ENCODE measurements at places on chromosomes 1 and 21.
A peak's percentile ranks its signal among the peaks of the same experiment; 100 is the strongest.

DNA sequence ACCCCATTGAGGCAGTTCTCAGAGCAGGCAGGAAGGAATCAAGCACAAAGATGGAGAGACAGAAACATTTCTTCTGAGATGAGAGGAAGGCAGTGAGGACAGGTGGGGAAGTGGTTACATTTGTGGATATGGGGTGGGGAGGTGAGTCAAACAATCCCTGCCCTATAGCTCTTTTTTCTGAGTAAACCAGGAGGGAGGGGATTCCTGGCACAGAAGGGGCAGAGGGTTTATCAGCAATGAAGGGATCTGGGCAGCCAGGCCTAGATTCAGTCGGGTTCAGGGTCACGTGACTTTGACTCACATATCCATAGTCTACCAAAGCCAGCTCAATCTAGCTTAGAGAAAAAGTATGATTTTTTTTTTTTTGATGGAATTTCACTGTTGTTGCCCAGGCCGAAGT is 15.7 kb upstream of the PHC2 start:
- no peak for DNase-seq

- no peak for DNase-seq
These were observed 80.9 kb upstream of the BACH1 start for GRCh38 chr21:29217818-29218291.

- DNase-seq = no peak
These were observed 22.0 kb downstream of the SELL start for GRCh38 chr1:169689395-169689794.

DNA sequence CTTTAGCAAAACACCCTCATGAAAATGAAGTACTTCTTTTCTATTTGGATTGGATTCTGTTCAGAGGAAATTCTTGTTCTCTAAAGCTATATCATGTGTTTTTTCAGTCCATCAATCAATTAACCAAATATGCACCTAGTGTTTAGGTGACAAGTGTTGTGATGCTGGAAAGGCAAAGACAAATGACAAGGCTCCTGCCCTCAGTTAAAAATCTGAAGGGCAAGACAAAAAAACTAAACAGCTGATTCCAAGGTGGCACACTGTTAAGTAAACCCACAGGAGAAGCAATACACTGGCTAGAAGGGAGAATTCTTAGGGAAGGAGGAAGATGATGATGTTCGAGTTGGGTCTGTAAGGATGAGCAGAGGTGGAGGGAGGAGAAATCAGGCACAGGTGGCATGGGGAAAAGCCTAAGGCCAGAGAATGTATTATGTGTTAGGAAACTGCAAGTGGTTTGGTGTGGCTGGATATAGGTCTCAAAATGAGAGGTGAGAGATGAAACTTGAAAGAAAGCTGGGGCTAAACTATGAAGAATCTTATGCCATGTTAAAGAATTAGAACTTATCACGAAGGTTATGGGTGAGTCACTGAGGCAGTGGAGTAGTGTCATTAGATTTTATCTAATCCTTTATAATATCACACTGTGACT is 51.8 kb upstream of the GFI1 start:
- peak; percentile 43 for DNase-seq

GRCh38 chr1:85628791-85629531 is 48.4 kb downstream of the CCN1 start:
- DNase-seq = no peak

GRCh38 chr1:202562444-202563060 is 147.7 kb downstream of the SYT2 start:
- no peak for DNase-seq

GRCh38 chr1:228861832-228862180 is 126.5 kb downstream of the RHOU start:
- no peak for DNase-seq

- DNase-seq = no peak
These were observed 556.4 kb downstream of the KIF26B start for GRCh38 chr1:245710961-245711903.

GRCh38 chr1:12059722-12060464 is 3.2 kb upstream of the TNFRSF8 start:
- peak; percentile 52 for DNase-seq

DNA sequence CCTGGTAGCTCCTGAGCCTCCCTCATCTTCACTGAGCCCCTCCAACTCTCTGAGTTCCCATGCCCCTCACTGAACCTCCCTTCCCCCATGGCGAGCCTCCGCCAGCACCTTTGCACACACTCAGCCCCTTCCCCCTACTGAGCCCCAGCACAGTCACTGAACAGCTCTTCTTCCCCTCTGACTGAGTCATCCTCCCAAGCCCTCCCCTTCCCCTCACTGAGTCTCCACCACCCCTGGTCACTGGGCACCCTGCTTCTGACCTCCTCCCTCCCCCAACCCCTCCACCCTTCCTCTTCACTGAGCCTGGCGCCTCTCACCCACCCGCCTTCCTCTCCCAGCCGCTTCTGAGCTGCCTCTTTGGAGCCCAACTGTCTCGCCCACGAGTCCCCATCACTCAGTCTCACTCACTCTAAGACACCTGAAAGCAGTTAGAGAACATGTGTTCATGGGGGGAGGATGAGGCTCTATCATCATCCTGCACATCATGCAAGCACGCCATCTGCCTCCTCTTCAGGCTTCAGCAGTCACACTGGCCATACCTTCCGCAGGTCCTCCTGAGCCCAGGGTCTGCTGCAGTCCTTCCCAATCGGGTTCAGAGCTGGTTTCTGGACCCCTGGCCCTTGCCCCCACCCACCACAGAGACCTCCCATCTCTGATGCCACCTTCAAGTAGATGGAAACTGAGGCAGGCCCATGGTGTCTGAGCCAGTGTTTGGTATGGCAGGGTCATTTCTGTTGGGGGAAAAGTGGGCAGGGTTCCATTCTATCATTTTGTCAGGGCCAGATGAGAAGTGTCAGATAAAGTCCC is 2.0 kb upstream of the TRNP1 start:
- no peak for DNase-seq

DNA sequence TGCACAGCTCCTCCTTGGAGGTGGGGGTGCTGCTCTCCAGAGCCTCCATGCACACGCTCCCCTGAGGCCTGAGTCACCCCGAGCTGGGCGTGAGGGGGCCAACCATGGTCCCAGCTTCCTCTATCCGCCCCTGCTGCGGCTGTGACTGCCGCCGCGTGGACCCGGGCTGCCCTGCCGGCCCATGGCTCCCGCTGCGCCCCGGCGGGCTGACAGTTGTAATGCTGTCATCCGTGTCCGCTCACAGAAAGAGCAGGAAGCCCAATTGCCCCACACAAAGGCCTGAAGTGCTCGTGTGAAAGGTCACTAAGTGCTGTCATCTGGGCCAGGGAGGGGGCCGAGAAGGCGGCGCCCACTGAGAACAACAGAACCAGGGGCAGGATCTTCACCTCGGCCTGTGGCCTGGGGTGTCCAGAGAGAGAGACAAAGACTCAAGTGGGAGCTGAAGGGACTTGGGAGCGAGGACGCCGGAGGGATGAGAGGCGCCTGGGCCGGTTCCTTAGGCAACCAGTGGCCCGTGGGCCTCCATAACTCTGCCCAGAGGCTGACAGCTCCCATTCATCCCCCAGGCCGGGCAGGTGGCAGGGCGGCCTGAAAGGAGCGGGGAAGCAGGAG is 31.5 kb downstream of the OLIG1 start:
- no peak for DNase-seq

- no peak for DNase-seq
These were observed 27.8 kb downstream of the HSPG2 start for GRCh38 chr1:21909286-21909759.

DNA sequence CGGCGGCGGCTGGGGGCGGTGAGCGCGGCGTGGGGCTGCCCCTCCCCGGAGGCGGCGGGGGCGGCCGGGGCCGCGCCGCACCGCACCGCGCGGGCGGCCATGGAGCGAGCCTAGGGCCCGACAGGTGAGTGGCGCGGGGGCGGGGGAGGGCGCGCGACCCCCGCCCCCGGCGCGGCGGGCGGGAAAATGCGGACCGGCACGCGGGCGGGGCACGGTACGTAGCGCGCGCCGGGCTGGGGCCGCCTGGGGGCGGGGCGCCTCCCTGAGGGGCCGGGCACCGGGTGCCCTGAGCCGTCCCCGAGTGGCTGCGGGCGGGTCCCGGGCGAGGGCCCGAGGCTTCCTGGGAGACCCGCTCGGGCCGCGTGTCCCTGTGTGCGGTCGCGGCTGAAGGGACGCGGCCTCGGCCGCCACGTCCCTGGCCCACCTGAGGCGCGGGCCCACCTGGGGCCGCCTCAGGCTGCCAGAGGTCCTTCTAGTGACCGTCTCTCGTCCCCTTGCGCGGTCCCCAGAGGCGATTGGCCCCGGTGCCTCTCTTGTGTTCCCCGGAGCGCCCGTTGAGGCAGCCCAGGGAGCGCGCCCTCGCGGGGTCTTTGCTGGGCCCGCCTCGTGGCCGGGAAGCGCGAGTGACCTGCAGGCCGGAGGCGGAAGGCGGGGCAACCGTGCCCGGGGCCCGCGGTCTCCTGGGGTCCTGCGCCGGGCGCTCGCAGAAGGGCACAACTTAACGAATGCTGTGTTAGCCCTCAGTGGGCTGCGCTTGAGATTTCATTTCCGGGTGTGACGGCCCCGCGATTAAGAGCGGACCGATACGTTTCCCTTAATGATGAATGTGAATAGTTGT is 500 bp downstream of the FAM20B start:
- DNase-seq = peak; percentile 76

DNA sequence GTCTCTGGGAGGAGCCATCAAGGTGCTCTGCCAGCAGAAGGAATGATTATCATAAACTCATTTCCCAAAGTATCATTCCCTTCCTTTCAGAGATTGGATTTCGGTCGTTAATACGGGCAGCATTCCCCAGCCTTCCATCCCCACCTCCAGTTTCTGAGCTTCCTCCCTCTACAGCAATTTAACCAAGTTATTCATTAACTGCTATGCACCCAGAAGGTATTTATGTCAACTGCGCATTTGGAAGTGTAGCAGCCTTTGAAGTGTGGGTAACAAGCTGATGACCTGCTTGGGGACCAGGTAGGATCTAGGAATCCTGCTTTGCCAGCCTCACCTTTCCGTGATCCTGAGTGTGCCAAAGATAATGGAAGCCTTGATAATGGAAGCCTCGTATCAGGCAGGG is 172.4 kb upstream of the IGSF21 start:
- DNase-seq = no peak
